EH (cell line): ENCODE measurements at places on chromosomes 12 and 14.

DNA sequence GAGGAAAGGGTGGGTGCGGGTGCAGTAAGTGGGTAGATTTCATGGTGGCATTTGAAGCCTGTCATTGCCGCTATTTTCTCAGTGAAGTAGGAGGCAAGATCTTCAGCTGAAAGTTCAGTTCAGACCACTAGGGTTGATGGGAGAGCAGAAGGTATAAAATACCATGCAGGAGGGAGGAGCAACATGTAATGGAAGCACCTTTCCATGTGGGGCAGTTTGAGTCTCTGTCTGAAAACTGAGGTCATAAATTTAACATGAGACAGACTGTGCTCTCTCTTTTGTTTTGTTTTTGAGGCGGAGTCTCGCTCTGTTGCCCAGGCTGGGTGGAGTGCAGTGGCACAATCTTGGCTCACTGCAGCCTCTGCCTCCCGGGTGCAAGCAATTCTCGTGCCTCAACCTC is 22.7 kb downstream of the LRRC74A start:
- DNase-seq, result no peak

GRCh38 chr14:23402296-23403138 is 5.6 kb downstream of the MYH6 start:
- no peak for DNase-seq

DNA sequence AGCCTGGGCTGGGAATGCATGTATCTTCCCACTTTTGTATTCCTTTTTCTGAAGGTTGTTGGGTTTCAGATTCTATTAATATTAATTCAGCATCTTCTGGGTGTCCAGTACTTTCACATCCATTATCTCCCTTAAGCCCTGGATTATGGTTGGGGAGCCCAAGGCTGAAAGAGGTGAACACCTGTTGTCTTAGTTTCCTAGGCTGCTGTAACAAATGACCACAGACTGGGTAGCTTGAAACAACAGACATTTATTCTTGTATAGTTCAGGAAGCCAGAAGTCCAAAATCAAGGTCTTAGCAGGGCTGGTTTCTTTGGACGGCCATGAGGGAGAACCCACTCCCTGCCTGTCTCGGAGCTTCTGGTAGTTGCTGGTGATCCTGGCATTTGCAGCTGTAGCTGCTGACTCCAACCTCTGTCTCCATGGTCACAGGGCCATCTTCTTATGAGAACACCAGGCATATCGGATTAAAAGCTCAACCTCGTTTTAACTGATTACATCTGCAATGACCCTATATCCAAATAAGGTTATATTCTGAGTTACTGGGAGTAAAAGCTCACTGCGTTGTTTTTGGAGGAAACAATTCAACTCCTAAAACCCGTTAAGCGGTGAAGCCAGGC is 68.2 kb upstream of the CLMN start:
- no peak for DNase-seq

- no peak for DNase-seq
Observed at GRCh38 chr14:75487155-75487671, 35.1 kb upstream of the BATF start.

- peak; percentile 23 for DNase-seq
Observed at GRCh38 chr12:106769546-106769945, 4.9 kb upstream of the RIC8B start.

GRCh38 chr14:79298373-79298772 is 912.9 kb downstream of the DIO2 start:
- DNase-seq, result no peak

GRCh38 chr12:92140896-92141536 is 4.6 kb downstream of the BTG1 start:
- no peak for DNase-seq

- DNase-seq, result no peak
Observed at GRCh38 chr12:119915894-119916510, 38.9 kb upstream of the CIT start.

DNA sequence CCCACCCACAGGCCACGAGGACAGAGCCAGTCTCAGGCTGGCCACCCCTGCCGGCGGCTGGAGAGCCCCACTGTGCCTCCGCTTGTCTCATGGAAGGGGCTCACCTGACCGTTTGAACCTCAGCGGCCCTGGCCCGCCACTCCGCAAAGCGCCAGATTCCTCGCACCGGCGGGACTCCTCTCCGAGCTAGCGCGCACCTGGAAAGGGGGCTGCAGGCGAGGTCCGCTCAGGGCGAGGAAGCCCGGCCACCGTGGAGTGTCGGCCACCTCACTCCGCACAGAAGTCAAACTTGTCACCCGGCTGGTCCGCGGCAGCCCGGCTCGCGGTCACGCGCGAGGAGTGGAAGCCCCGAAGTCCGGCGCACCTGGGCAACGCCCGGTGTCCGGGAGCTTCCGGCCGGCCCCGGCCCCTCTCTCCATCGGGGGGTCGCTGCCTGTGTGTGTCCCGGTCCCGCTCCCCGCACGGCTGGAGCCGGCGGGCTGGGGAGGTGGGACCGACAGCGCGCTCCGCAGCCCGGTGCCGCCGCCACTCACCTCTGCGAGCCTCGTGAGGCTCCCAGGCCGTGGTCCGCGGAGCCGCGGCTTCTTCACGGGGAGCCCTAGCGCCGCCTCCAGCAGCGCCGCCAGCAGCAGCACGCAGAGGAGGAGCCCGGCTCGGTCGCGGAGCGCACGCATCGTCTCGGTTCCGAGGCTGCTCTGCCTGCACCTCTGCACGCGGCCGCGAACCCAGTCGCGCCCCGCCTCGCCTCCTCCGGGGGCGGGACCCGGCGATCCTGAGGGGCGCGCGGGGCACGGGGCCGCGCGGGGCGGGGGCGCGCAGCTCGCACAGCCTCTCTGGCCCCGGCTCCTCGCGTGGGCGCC is at the start of gene ISM2:
TSS of gene ISM2 (minus strand) at position 697 of the 860 bp plus-strand sequence. CDS start at position 674, 23 bp downstream.
- peak; percentile 53 for DNase-seq

- peak; percentile 82 for DNase-seq
Observed at GRCh38 chr12:116910645-116911451, at the start of gene FBXW8. Gene FBXW8 (plus strand): TSS chr12:116910950. CDS start chr12:116911038, 88 bp downstream.

GRCh38 chr12:26845057-26845666 is 12.2 kb upstream of the ITPR2 start:
- DNase-seq, result peak; percentile 62

DNA sequence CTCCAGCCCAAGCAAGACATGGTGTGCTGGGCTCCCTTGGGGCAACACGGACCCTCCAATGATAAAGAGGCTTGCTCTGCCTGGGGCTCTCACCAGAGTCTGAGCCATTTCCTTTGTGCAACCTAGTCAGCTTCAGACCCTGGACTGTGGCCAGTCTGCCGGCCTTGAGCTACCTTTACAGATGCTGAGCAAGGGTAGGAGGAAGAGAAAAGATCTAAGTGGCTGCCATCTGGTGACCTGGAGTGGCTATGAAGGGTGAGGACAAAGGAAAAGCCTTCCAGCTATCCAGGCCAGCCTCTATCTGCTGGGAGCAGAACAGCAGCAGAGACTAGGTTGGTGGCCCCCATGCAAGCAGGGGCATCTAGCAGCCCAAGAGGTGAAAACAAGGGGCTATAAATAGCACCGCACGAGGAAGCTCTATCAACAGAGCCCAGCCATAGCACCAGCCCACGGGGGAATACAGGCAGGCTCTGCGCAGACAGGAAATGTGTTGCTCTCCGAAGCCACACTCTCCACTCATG is 230.1 kb downstream of the FOXN3 start:
- peak; percentile 9 for DNase-seq

- DNase-seq, result no peak
Observed at GRCh38 chr14:57816568-57817284, 49.2 kb downstream of the SLC35F4 start.

- no peak for DNase-seq
Observed at GRCh38 chr14:39734306-39734705, 302.1 kb upstream of the FBXO33 start.

DNA sequence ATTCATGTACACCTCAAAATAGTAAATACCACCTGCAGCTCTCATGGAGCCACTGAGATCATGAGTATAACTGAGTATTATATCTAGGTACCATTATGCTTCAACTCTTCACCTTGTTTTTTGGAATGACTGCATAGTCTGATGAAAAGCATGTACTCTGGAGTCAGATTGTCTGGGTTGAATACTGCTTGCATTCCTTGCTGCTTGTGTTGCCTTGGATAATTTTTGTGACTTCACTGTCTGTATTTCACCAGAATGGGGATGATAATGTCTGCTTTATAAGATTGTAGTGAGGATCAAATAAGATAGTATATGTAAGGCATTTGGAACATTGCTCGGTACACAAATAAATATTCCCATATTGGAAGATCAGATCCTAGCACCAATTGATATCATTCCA is 54.2 kb downstream of the SUSD6 start:
- DNase-seq, result peak; percentile 44

GRCh38 chr14:98953551-98954348 is 318.2 kb downstream of the BCL11B start:
- no peak for DNase-seq

- DNase-seq, result no peak
Observed at GRCh38 chr14:50839691-50840090, 8.7 kb upstream of the NIN start.

- DNase-seq, result no peak
Observed at GRCh38 chr12:120536064-120536791, 2.1 kb downstream of the RNF10 start.

DNA sequence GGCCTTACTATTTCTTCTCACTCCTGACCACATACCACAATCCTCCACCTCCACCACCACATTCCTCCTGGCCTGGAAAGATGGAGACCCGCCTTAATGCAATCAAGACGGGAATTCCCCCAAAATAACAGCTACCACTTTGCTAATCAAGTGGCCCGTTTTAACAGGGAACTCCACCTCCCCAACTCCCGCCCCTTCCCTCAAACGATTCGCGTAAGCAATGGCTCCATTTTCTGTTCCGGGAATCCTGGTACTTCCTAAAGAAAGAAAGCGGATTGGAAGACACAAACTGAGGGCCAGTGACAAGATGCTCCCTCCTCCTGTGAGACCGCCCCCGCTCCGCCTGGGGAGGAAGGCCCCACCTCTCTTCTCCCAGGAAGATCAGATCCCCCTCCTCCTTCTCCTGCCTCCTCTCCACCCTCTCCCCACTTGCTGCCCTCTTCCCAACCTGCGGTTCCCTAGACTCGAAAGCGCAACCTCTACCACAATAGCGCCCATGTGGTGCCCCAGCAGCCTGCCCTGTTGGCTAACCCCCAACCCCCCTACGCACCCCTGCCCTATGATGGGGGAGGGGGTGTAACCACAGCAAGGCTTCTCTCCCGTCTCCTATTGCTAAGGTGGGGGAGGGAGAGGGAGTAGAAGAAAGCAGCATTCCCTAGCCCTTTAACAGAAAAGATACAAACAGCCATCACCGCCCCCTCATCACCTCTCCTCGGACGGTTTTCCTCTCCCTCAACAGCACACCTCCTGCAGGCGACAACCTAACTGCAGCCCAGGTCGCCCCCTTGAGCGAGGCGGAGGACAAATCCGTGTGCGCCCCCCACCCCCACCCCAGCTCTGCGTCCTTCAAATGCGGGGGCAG is 777 bp downstream of the ARF3 start:
- peak; percentile 98 for DNase-seq
